ENCODE measurements at places on chromosomes 16 and 17. TPM values are rescaled to one million over a fixed set of nuclear protein-coding genes. Genes with fewer than 3 reads are reported as not detected.

The GAST gene
- 32.0 TPM for total RNA-seq

The ZSCAN10 gene
- 0.34 TPM for total RNA-seq

GRCh38 chr17:4587195-4587594 is 2.9 kb downstream of the SMTNL2 start:
- peaks cover 32% of the 10 kb centered on the region for H3K4me1 ChIP-seq
- H3K4me3 ChIP-seq: no peak overlapping the region
- DNase-seq: no peak
- H3K27me3 ChIP-seq: peaks cover 40% of the 10 kb centered on the region

DNA sequence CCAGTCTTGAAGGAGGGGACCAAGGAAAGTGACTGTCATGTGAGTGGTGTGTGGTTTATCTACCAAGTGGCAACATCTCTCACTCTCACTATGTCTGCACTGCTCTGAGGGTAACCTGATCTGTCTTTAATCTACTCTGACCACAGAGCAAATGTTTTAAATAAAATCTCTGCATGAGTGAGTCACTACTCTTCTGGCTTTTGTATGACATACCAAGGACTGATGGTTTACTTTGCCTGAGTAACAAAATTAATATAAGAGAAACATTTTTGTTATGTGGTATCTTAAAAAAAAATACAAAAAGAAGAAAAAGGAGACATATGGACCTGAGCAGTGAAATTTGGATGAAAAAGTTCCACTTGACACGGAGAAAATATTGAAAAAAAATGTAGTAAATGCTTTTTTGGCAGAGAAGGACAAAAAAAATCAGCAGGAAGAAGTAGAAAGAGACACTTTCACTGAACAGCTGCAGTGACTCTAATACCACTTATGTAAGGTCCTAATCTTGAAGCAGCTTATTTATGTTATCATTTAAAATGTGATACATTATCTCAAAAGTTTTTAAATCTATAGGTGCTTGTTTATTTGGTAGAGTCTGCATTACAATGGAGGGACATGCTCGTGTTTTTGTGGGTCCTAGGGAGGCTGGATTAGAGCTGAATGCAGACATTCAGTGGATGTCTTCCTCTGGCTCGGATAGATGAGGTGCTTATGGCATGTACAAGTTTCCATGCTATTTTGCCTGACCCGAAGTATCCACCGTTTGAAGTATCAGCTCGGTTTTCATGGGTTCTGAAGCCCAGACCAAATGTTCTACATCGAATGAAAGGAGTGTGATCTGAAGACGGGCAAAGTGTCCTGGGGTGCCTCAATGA is 240.7 kb downstream of the MAP2K6 start:
- no peak for DNase-seq
- no peaks in the 10 kb centered on the region for H3K27me3 ChIP-seq
- no peak overlapping the region for H3K27ac ChIP-seq
- no peaks in the 10 kb centered on the region for H3K36me3 ChIP-seq
- peaks cover 3% of the 10 kb centered on the region for H3K4me1 ChIP-seq
- no peak overlapping the region for H3K4me3 ChIP-seq

- no peaks in the 10 kb centered on the region for H3K36me3 ChIP-seq
- no peak overlapping the region for H3K27ac ChIP-seq
- H3K4me1 ChIP-seq: peaks cover 2% of the 10 kb centered on the region
- no peak overlapping the region for H3K4me3 ChIP-seq
- H3K27me3 ChIP-seq: peaks cover 62% of the 10 kb centered on the region
- no peak for DNase-seq
Measured at GRCh38 chr17:45771271-45771959, 12.7 kb upstream of the CRHR1 start.

The TAC4 gene
- not detected for total RNA-seq

DNA sequence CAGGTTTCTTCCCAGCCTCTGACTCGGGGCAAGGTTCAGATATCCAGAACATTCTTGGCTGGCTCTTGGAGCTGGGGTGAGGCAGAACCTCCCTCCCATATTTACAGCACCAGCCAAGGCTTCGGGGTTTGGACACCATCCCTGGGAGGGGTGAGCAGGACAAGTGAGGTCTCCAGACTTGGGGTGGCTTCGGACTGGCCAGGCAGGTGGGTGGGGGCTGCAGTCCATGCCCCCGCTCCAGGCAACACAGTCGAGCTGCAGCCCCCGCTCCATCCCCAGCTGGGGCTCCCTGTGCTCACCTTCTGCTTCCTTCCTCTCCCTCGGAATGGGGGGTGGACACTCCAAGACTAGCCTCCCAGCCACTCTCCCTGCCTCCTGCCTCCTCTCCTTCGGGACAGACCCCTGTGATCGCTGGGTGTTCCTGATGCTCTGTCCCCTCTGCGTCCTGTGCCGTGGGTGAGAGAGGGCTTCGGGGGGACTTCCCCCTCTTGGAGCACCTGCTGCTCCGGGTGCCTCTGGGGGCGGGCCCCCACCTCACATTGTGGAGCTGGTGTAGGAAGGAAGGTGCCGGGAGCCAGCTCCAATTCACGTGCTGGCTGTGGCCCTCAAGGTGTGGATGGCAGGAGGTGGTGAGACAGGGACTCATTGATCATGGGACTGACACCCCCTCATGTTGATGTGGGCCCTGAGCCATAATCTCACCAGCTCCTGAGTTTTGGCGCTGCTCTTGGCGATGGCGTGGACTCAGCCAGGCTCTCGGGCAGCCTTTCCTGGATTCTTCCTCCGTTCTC is 189.2 kb downstream of the SEC14L1 start:
- peaks cover 2% of the 10 kb centered on the region for H3K36me3 ChIP-seq
- no peak overlapping the region for H3K4me3 ChIP-seq
- no peak for DNase-seq

GRCh38 chr17:76131051-76131691 is 9.9 kb downstream of the FOXJ1 start:
- H3K4me1 ChIP-seq: peaks cover 36% of the 10 kb centered on the region
- no peaks in the 10 kb centered on the region for H3K36me3 ChIP-seq
- H3K27ac ChIP-seq: peak overlapping the region; percentile 93

The G6PC1 gene
- not detected for total RNA-seq

- H3K4me1 ChIP-seq: no peaks in the 10 kb centered on the region
- H3K27ac ChIP-seq: no peak overlapping the region
- H3K36me3 ChIP-seq: no peaks in the 10 kb centered on the region
Measured at GRCh38 chr17:45825792-45826191, 18.9 kb upstream of the SPPL2C start.

- H3K27ac ChIP-seq: no peak overlapping the region
- no peak for DNase-seq
- no peaks in the 10 kb centered on the region for H3K36me3 ChIP-seq
- no peaks in the 10 kb centered on the region for H3K4me1 ChIP-seq
- H3K27me3 ChIP-seq: no peaks in the 10 kb centered on the region
Measured at GRCh38 chr17:60840456-60840855, 162.8 kb downstream of the BCAS3 start.

The HBA1 gene
- not detected for total RNA-seq

DNA sequence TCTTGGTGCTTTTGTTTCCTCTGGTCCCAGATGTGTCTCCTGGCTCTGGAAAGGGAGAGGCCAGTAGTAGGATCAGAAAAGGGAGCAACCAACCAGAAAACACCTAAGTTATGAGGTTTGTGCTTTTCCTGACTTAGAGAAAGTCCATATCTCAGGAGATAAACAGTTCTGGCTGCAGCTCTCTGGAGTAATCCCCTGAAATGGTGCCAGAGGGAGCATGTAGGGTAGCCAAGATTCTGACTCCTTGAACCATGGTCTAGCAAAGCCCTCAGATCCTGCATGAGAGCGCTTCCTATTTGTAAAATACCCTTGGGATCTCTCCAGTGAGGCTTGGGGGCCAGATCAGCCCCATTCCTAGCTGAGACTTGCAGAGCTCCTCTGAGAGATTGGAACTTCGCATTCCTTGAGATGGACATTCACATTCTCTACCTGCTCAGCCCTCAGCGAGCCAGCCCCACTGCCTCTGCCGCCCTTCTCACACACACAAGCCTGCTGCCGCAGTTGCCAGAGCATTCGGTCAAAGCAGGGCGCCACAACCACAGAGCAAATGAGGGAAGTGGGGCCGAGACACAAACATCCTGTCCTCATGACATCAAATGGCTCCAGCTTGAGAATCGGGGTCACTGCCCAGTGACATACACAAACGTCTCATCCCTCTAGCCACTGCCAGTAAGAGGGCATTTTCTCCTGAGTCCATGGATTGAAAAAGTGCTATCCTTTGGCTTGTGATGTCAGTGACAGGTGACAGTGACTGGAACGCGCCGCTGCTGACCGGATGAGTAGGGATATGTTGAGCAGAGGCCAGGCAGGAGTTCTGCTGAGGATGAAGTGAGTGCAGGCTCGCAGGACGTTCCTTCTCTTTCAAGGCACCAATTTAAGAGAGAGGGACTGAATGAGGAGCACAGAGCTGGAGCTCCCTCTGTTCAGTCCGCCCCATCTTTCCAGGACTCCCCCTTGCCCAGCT is 5.0 kb downstream of the ABHD15 start:
- H3K27ac ChIP-seq: no peak overlapping the region
- no peak for DNase-seq
- no peak overlapping the region for H3K4me3 ChIP-seq
- H3K36me3 ChIP-seq: no peaks in the 10 kb centered on the region
- peaks cover 9% of the 10 kb centered on the region for H3K4me1 ChIP-seq

GRCh38 chr16:73778887-73779286 is 517.7 kb upstream of the PSMD7 start:
- DNase-seq: no peak
- no peaks in the 10 kb centered on the region for H3K36me3 ChIP-seq
- H3K4me1 ChIP-seq: no peaks in the 10 kb centered on the region
- no peak overlapping the region for H3K27ac ChIP-seq

GRCh38 chr17:72519598-72519936 is 398.7 kb downstream of the SOX9 start:
- H3K36me3 ChIP-seq: peaks cover 2% of the 10 kb centered on the region
- H3K4me1 ChIP-seq: peaks cover 54% of the 10 kb centered on the region
- H3K27ac ChIP-seq: peak overlapping the region; percentile 89

The FOXJ1 gene
- total RNA-seq: 18.6 TPM

The OR3A3 gene
- total RNA-seq: not detected

DNA sequence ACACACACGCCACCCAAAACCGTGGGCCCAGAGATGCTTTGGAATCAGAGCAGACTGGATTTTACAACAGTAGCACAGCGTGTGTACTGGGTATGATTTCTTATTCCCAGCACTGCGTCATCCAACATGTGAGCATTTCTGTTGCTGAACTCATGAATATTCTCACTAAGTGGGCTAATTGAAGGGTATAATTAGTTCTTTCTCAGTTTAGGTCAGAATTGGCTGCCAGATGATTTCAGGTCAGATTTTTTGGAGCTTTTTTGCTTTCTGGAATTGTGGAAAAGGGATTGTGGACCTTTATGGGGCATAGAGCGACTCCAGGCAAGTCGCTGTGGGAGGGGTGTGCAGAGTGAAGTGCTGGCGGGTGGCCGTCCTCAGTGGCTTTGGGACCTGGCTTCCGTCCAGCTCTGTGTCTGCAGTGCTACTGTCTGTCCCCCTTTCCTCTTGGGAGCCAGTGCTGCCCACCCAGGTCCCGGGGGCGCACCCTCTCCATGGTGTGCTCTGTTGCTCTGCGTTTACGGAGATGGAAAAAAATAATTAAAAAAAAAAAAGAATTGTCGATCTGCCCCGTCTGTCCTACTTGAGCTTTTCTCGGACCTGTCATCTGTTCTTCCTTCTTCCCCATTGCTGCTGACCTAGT is 25.0 kb downstream of the FOXK2 start:
- H3K27ac ChIP-seq: peak overlapping the region; percentile 43
- H3K27me3 ChIP-seq: no peaks in the 10 kb centered on the region
- peaks cover 7% of the 10 kb centered on the region for H3K4me1 ChIP-seq
- peaks cover 5% of the 10 kb centered on the region for H3K36me3 ChIP-seq
- no peak for DNase-seq

DNA sequence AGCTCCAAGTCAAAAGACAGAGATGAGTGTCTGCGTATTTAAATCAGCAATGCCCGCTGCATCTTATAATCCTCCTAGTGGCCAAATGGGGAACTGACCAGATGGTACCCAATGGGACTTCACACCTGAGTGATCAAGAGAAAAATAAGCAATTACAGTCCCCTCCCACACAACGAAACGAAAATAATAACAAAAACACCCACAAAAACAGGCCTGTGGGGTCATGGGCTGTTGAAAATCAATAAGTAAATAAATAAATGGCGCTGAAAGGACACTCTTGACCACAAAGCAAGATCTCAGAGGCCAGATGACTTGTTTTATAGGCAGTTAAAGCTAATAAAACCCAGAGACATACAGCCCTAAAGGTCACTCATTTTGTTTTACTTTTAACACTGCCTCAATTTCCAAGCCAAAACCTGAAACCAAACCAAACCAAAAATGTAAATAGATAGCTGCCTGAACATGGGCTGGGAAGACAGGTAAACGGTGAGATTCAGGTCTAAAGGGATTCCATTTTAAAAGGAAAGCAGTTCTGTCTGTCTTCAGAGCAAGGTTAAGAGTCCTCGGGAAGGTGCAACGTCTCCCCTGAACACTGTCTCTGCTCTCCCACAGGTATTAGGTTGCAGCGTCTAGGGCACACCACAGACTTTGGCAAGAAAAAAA is 1.3 kb downstream of the ZNF821 start:
- H3K4me3 ChIP-seq: peak overlapping the region; percentile 87
- peak; percentile 49 for DNase-seq
- H3K36me3 ChIP-seq: peaks cover 18% of the 10 kb centered on the region
- H3K4me1 ChIP-seq: peaks cover 13% of the 10 kb centered on the region

The SLC46A1 gene
- total RNA-seq: 16.1 TPM

DNA sequence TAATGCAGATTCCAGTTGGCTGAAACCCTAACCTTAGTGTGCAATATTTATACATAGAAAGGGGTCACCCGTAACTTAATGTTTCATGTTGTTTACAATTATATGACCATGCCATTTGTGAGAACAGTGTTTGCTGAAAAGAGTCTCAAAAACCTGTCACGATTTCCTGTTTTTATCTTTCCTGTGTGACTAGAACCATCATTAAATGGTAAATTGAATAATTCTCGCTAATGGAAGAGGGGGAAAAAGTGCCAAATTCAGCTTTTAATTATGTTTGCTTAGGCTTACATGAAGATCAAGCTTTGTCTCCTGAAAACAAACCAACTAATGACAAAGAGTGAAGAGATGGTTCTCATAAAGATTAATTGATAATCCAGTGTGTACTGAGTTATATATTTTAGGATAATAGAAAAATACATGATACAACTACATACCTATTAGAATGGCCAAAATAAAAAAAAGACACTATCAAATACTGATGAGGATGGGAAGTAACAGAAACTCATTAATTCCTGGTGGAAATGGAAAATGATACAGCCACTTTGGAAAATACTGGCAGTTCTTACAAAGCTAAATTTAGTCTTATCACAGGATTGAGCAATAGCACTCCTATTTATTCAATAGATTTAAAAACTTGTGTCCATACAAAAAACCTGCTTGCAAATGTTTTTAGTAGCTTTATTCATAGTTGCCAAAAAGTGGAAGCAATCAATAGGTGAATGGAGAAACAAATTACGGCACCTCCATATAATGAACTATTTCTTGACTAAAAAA is 141.7 kb downstream of the CDK5R1 start:
- H3K27me3 ChIP-seq: no peaks in the 10 kb centered on the region
- H3K4me1 ChIP-seq: no peaks in the 10 kb centered on the region
- no peak overlapping the region for H3K4me3 ChIP-seq
- DNase-seq: no peak

The CES5A gene
- total RNA-seq: not detected

- peaks cover 17% of the 10 kb centered on the region for H3K4me1 ChIP-seq
- no peak for DNase-seq
Measured at GRCh38 chr17:44584443-44584842, 27.2 kb downstream of the FZD2 start.

- no peak overlapping the region for H3K27ac ChIP-seq
- DNase-seq: no peak
- no peak overlapping the region for H3K4me3 ChIP-seq
- peaks cover 11% of the 10 kb centered on the region for H3K4me1 ChIP-seq
Measured at GRCh38 chr17:80265205-80266068, 4.8 kb downstream of the RNF213 start.
